CD4-positive, CD25-positive, alpha-beta regulatory T cell (primary cell): ENCODE measurements at places on chromosomes 12 and 14. TPM values are rescaled to one million over a fixed set of nuclear protein-coding genes. Genes with fewer than 3 reads are reported as not detected.

DNA sequence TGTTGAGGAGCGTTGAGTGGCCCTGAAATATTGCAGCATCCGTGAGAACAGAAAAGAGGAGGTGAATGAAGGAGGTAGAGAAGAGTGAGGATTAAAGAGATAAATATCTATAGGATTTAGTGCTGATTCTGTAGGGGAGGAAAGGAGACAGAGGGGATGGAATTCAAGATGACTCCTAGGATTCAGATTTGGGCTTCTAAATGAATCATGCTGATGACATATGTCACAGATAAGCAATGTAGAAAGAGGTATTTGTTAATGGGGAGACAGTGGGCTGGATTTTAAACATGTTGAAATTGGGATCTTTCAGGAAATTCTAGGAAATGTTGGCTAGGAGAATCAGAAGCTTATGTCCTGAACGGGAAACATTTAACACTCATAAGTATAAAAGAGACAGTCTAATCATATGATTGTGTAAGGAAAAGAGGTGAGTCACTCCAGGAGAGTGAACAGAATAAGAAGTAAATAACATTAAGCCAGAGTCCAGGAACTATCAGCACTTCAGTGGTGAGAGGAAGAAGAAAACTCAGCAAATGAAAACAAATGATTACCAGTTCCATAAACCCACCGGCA lies 58.1 kb upstream of the DIO2 start:
- no peaks in the 10 kb centered on the region for H3K27me3 ChIP-seq
- H3K36me3 ChIP-seq: no peaks in the 10 kb centered on the region
- no peaks in the 10 kb centered on the region for H3K4me1 ChIP-seq
- no peak overlapping the region for H3K4me3 ChIP-seq
- no peak overlapping the region for H3K27ac ChIP-seq

The KRT2 gene
- total RNA-seq: 0.42 TPM

- no peak overlapping the region for H3K27ac ChIP-seq
- DNase-seq: no peak
- H3K4me3 ChIP-seq: no peak overlapping the region
- H3K4me1 ChIP-seq: no peaks in the 10 kb centered on the region
- H3K36me3 ChIP-seq: no peaks in the 10 kb centered on the region
Observed at GRCh38 chr14:29264865-29265264, 498.3 kb downstream of the FOXG1 start.

DNA sequence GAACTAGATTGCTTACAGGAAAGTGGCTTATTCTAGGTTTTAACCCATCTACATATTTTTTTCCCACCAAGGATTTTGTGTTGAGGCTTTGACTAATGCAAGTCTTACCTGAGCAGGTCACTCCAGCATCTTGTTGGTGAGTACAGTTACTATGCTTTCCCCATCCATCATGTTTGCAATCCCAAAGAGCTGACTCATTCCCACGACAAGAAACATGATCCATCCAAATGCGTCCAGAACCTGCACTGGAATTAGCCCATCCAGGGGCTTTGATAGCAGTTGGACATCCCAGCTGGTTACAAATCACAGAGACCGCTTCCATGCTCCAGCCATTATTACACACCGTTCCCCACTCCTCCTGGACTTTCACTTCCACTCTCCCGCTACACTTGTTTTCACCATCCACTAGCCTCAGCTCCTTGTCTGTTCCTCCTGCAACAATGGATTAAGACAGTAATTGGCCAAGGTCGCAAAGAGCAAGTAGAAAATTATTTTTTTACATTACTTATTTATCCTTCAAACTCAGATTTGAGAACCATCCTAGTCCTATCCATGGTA lies 2.5 kb downstream of the CD163 start:
- no peak for DNase-seq
- no peaks in the 10 kb centered on the region for H3K27me3 ChIP-seq
- no peaks in the 10 kb centered on the region for H3K36me3 ChIP-seq
- H3K4me1 ChIP-seq: no peaks in the 10 kb centered on the region

The CKAP4 gene
- total RNA-seq: 4.8 TPM

The SDR9C7 gene
- not detected for total RNA-seq

DNA sequence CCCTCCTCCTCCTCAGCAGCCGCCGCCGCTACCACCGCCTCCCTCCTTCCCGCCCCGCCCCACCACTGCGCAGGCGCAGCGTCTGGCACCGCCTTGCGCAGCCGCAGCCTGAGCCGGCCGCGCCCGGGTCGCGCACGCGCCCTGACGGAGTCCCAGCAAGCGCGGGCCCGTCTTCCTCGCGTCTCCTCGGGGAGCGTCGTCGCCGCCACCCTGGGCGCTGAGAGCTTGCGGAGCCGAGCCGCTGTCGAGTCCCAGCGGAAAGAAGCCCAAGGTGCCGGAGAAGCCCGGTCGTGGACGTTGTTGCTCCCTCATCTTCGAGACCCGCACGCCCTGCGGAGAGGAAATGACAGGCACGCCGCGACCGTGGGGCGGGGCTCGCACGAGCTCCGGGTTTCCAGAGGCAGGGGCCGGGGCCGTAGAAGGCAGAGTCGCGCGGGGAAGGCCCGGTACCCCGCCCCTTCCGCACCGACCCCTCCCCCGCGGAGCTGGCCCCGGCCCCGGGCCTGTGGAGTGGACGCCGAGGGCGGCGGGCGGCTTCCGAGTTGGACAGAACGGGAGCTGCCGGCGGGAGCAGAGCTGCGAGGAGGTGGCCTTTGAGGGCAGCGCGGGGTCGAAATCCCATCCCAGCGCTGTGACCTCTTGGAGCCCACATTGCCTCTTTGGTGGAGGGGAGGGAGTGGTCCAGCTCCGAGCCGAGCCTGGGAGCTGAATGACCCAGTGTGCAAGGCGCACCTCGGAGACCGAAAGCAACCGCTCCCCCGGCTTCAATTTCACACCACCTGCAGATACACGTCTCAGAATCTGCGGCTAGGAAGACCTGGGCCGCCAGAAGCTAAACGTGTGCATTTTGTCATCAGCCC lies 469 bp upstream of the RAB35 start:
- H3K4me1 ChIP-seq: peaks cover 78% of the 10 kb centered on the region
- DNase-seq: peak; percentile 98
- H3K27ac ChIP-seq: peak overlapping the region; percentile 94
- peak overlapping the region; percentile 92 for H3K4me3 ChIP-seq
- no peaks in the 10 kb centered on the region for H3K27me3 ChIP-seq
- H3K36me3 ChIP-seq: peaks cover 5% of the 10 kb centered on the region

The ASPG gene
- not detected for total RNA-seq
